ENCODE measurements at places on chromosomes 11 and 22.
A peak's percentile ranks its signal among the peaks of the same experiment; 100 is the strongest.

GRCh38 chr11:84526250-84526649, 1100.9 kb downstream of the DLG2 start:
- no peak for DNase-seq

- DNase-seq, result no peak
These were observed 20.3 kb downstream of the AP2A2 start for GRCh38 chr11:945986-946385.

GRCh38 chr11:71490731-71491390, 36.2 kb upstream of the KRTAP5-7 start:
- no peak for DNase-seq

DNA sequence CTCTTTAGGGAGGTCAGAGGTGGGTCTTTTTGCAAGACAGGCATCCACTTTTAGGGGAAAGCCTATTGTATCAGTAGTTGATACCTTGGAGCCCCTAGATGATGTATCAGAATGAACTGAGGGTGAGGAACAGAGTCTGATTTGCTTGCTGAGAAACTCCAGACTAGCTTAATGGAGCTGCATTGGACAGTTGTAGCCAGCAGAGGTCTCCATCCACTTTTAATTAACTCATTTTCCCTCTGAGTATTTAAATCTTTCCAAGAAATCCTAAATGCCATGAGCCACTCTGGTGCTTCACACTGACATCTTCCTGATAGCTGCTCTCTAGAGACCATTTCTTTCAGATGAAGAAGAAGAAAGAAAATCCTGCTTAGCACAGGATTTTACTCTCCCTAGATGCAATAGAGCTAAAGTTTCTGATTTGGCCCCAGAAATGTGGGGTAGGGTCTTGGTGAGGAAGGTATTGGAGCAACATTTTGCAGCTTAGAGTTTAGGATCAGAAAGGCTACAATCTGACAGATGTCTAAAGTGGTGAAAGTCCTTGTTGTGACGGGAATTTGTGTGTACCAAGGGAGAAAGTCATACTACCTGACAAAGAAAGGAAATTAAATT, 38.0 kb downstream of the EXT2 start:
- no peak for DNase-seq

GRCh38 chr11:72208281-72208680, 8.3 kb upstream of the FOLR2 start:
- no peak for DNase-seq

- no peak for DNase-seq
These were observed 67.0 kb upstream of the RASSF10 start for GRCh38 chr11:12942157-12942556.

DNA sequence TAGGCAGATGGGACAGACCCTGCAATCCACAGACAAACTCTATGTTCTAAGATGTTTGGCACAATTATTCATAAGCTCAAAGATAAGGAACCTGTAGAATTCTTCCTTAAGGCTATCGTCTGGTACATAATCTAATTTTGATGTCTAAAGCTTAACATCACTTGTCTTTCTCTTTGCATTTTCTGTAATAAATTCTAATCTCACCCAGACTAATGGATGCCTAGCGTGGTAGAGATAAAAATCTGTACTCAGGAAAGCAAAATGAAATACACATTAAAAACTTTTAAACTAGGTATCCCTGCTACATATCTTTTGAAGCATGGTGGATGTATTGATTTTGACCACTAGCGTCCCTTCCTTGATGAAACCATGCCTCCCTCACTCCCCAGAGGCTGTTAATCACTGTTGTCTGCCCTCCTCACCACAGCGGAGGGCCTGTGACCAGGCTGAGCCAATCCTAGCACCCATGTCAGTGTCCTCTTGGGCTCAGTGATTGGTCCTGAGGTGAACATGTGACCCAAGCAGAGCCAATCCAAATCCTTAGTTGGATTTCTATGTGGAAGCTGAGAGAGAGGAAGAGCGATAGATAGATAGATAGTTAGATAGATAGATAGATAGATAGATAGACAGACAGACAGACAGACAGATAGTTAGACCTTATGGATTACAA, 82.2 kb upstream of the GRK3 start:
- DNase-seq, result no peak

DNA sequence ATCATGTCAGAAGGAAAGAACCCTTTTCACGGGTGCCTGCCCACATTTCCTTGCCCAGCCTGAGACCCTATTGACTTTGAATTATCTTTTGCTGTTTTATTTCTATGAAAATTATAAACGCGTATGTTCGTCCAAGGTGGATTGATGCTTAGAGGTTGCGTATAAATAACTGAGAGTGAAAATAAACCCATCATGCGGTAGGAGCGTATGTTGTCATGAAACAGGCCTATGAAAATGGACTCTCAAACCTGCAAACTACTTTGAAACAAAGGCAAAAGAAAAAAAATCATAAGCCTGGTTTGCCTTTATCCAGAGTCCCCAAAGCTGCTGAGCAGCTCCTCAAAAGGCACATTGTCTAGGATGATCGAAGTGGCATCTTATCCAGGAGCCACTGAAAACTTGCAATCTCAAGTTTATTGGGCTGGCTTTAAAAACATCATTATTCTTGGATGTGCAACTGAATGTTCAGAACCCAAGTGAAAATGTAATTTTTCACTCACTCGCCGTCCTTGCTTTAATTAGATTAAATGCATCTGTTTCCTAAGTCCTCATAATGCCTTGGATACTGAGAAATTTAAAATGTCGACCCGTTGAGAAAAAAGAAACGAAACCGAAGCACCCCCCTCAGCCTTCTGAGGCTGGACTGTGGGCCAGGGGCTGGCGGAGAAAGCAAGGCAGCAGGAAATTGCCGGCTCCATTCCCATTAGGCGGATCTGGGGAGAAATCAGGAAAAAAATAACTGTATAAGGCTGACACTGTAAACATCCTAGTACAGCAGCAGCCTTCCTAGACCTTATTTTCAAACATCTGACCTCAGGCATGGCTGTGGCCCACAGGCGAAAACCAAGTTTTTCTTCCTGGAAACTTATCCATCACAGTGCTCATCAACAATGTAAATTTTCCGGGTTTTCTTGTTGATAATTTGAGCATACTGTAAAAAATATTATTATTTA, 82.9 kb upstream of the PPARA start:
- DNase-seq, result no peak

GRCh38 chr22:48758881-48759875, 1068.5 kb downstream of the BRD1 start:
- no peak for DNase-seq

DNA sequence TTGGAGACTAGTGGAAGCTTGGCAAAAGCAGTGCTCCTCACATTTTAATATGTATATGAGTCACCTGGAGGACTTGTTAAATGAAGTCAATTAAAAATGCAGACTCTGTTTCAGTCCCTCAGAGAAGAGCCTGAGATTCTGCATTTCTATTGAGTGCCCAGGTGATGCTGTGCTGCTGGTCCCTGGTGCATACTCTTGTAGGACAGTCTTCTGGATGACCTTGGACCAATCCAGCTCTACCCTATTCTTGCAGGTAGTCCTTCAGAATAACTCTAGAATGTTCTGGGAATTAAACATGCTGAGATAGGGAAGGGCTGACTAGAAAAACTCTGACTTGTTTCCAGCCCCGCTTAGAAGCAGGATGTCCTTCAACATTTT, 115.9 kb downstream of the CASP12 start:
- DNase-seq, result no peak

GRCh38 chr22:20013382-20013871, 3.2 kb downstream of the ARVCF start:
- DNase-seq, result peak; percentile 41

- no peak for DNase-seq
These were observed 16.9 kb downstream of the MS4A6A start for GRCh38 chr11:60165951-60166350.

- DNase-seq, result no peak
These were observed 140.4 kb upstream of the LUZP2 start for GRCh38 chr11:24356501-24356900.

DNA sequence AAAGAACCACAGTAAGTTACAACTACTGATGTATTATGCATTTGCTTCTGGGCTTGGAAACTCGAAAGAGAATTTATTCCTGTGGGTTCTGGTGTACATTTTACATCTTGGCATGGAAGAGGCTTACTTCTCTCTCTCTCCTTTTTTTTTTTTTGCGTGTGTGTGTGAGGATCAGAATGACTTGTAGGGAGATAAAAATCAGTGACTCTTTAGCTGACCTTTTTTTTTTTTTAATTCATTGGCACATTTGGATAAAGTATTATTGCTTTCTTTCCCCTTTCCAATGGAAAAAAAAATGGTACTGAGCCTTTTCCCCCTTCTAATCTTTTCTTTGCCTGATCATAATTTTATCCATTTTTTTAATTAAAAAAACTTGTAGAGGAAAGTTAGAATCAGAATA, 43.5 kb downstream of the EXT2 start:
- DNase-seq, result no peak

DNA sequence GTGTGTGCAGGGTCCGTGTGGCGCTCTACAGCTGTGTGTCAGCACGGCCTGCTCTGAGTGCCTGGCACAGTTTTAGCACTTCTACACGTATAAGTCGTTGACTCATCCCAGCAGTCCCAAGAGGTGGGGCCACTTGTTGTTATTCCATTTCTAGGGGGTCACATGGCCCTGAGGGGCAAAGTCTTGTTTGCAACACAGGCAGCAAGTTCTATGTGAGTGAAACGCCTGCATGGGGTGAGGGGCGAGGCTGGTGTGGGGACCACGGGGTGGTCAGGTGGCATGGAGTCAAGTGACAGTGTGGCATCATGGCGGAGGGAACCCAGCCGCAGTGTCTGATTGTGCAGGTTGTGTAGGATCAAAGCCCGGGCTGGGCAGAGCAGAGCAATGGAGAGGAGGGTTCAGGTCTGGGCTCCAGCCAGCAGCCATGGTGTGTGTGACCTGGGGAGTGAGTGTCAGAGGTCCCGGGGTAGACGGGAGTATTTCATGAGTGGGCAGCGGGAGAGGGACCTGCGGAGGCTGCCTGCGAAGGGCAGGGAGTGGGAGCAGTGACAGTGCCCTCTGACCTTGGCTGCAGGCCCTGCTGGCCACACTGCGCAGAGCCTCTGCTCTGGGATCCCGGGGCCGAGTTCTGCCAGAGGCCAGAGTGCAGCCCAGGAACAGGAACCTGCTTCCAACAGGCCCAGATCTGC, 27.9 kb downstream of the SHANK3 start:
- no peak for DNase-seq

DNA sequence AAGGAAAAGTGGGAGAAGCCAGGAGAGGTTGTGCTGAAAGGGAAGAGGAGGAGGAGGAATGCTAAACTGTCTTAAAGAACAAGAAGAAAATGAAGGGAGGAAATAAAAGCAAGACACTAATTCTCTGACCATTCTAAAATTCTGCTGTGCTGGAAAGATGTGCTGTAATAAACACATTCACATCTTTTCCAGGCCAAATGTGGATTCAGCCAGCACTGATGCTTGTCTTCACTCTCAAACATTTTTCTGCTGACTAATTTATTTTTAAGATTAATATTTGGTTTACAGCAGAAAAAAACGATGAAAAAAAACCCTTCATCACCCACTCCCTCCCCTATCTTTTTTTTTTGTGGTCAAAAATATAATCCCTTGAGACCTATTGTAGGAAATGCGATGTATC, 223.6 kb downstream of the SWAP70 start:
- no peak for DNase-seq

GRCh38 chr11:6402561-6402981, 12.3 kb downstream of the SMPD1 start:
- DNase-seq, result no peak

DNA sequence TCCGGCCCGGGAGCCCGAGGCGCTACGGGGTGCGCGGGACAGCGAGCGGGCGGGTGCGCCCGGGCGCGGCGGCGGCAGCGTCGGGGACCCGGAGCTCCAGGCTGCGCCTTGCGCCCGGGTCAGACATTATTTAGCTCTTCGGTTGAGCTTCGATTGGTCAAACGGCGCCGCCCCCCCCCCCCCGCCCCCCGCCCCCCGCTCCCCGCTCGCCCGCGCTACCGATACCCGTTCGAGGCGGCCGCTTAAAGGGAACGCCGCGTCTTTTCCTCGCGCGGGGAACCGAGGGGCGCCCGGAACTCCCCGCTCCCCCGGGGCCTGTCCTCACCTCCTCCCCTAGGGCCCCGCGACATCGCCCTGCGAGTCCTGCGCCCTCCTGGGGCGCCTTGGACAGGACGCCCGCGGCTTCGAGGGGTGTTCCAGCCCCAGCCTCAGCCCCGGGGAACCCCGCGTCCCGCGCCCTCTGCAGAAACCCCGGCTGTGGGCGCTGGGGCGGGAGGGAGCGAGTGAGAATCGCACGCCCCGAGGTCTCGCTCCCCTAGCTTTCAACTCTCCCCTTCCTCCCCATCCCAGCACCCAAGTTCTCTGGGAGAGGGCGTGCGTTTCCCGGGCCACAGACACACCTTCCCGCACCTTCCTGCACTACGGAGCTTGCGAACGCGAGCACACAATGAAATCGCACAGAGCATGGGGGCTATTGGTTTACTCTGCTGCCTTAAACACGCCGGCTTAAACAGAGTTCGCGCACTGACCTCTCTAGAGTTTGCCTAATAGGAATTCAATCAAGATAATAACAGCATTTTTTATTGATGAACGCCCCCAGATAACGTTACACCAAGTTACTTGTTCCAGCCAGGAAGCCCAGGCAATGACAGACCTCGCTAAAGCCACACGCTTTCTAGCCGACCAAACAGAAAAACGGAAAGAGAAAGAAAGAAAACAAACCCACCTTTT, at the start of gene BDNF:
Gene BDNF, minus strand, starts transcription at position 105 of the 951 bp plus-strand sequence. CDS start 41,891 bp downstream, outside the sequence.
- DNase-seq, result no peak

DNA sequence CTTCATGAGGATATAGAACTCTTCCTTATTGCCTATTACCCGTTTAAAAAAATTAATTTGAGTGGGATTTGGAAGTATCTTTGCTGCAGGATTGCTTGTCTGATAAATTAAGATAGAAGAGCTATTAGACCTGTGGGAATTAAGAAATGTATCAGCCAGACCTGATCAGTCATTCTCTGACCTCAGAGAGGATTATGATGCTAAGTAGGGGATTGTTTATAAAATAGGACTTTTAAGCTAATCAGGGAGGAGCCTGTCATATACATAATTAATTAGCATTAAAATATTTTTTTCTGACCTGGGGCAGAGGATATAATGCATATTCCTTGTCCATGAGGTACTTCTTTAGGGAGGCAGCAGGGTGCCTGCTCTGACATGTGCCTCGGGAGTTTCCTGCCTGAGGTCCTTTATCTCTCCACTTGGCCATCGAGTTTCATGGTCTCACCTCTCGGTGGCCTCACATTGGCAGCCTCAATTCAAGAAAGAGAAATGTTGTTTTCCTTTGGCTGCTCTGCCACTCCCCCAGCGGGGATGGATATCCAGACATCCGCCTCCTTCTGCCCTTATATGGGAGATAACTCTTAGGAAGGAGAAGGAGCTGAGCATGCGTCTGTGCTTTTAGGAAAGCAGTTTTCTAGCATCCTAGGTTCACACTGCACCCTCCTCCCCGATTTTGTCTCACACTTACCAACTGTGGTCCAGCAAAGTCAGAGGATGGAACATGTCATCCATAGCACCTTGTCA, 41.1 kb downstream of the DIXDC1 start:
- DNase-seq, result no peak
